ENCODE measurements at places on chromosomes 6 and 20.

DNA sequence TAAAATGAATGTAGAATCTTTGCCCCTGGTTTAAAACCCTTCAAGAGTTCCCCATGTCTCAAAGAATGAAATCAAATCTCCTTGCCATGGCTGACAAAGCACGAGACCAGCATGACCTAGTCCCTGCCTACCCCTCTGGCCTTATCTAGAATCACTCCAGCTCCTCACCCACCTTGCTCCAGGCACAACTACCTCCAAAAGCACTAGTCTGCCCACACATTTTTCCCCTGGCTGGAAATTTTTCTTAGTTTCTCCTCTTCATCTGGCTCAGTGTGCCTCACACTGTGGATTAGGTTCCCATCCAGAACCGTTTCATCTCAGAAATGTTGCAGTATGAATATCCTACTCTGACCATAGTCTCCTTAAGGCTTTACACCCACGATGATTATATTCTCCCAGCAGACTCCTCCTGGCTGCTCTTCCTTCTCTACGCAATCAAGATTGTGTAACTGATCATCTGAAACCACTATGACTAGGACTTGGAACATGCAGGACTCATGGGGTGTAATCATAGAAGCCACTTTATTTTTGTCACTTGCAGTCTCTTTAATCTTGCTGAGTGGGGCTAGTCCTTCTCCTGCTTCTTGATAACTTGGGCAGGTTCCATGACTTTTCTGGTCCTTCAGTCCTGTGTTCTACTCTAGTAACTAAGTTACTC, 7.8 kb upstream of the MRS2 start:
- no peak for DNase-seq

GRCh38 chr6:152164957-152165356, 357.5 kb downstream of the ESR1 start:
- DNase-seq, result no peak

- DNase-seq, result no peak
Observed at GRCh38 chr6:128432394-128432793, 88.0 kb downstream of the PTPRK start.

DNA sequence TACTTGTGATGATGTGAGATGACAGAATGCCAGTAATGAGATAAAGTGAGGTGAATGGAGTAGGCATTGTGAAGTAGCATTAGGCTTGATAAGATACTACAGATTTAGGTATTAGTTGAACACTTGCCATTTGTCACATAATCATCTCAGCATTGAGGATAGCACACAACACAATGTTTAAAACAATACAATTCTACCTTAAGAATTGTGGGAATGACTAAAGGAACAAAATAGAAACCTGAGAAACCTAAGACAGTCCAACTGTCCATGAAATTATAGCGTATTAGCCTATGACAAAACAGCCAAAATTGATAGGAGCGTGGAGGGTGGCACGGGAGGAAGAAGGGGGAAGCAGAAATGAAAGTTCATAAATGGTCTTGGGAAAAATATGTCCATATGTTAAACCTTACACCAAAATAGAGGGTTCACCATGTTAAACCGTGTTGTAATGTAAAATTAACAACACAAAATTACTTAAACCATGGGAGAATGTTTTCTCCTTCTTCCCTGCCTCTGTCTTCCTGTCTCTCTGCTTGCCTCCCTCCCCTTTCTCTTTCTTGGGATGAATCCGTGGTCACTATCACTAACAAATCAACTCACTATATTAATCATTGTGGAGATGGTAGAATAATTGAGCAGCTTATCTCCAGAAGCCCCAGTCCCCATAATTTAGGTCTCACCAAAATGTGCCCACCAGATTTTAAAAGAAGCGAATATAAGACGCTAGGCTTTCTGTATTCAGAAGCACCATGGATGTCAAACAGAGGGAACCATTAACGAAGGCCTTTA, 33.0 kb upstream of the HFE start:
- no peak for DNase-seq

- DNase-seq, result no peak
Observed at GRCh38 chr20:36259177-36260061, 23.1 kb downstream of the AAR2 start.

- DNase-seq, result peak; percentile 16
Observed at GRCh38 chr6:119856136-119856535, 506.6 kb upstream of the MAN1A1 start.

DNA sequence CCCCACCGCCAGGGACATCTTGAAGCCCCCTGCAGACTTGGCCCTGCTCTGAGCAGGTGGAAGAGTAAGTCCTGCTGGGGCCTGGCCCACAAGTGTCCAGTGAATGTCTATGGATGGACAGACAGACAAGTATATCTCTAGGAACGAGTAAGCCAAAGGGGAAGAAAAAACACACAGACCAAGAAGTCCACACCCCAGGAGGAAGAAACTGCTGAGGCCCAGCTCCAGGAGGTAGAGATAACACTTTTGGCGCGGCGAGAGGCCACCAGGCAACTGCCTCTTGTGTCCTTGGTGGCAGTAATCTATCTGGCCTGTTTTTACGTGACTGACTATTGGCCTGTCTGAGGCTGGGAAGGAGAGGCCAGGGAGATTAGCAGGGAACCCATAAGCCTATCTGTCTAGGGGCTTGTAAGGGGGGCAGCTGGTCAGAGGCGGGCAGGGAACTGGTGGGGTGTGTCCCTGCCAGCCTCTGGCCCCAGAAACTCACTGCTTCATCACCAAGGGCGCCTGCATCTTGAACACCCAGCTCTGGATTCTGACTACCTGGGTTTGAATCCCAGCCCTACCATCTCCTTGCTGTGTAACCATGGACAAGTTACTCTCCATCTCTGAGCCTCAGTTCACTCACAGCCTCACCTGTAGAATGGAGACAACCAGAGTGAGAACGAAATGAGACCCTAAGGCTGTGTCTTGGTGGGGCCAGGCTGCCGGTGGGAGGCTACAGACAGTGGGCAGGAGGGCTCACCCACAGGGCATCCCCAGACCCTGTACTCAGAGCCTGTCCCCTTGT, 31.3 kb downstream of the C20orf203 start:
- no peak for DNase-seq

DNA sequence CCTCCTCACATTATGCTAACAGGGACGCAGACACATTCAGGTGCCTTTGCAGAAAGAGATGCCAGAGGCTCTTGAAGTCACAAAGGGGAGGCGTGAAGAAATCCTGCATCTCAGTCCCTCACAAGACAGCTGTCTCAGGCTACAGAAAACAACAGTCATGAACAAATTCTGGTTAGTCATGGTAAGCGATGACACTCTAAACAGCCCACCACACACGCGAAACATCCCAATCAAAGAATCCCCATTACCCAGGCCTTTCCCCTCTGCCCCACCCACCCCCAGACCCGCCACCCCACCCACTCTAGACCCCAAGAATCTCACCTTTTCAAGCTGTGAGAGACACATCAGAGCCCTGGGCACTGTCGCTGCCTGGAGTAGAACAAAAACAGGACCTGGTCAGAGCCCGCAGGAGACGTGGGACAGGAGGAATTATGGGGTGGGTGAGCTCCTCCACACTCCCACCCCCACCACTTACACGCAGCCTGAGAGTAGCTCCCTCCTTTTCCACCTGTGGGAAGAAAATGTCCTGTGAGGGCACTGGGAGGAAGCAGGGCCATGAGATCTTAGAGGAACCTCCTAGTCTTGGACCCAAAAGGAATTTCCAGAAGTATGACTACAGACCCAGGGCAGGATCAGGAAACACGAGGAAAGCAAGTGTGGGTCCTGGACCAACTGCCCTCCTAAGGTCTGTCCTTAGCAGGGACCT, 2.7 kb downstream of the HLA-B start:
- peak; percentile 49 for DNase-seq

- DNase-seq, result peak; percentile 53
Observed at GRCh38 chr20:33653218-33653899, 8.8 kb upstream of the C20orf144 start.

DNA sequence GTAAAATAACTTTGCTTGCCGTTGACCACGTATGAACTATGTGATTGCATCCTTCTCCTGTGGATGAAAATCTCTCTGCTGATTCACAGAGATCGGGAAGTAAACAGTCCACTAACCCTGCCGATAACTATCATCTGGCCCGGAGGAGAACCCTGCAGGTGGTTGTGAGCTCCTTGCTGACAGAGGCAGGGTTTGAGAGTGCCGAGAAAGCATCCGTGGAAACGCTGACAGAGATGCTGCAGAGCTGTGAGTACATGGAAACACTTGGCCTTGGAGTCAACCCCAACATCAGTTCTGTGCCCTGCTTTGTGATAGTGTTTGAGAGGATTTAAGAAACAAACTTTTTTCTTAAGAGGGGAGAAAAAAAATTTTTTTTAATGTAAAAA, 937 bp downstream of the TAF8 start:
- no peak for DNase-seq

DNA sequence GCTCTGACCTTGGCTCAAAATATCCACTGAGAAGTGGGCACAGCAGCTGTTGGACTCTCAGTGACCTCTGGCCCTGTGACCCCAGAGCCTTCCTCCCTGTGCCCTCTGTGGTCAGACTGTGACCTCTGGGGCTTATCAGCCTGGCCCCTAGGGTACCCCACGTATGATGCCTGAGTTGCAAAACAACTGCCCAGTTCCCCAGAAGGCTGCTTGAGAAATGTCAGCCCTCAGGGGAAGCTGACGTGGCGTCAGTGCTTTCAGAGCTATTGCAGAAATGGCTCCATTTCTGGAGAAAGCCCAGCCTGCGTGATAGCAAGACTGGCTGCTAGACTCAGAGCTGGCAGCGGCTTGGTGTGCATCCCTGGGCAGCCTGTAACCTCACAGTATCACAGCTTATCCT, 31.5 kb upstream of the TGM2 start:
- DNase-seq, result peak; percentile 8

GRCh38 chr20:53847837-53848170, 222.6 kb downstream of the BCAS1 start:
- no peak for DNase-seq

DNA sequence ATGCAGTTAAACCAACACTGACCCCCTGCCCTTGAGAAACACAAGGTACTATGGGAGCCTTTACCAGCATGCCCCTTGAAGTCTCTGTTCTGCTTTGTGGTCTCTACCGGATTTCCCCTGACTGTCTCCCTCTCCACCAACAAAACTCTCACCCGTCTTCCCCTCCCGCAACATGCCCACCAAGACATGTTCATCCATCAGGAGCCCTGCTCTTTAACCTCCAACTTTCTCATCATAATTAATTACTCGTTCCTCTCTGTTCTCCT, 1.1 kb downstream of the ZNF165 start:
- peak; percentile 71 for DNase-seq

DNA sequence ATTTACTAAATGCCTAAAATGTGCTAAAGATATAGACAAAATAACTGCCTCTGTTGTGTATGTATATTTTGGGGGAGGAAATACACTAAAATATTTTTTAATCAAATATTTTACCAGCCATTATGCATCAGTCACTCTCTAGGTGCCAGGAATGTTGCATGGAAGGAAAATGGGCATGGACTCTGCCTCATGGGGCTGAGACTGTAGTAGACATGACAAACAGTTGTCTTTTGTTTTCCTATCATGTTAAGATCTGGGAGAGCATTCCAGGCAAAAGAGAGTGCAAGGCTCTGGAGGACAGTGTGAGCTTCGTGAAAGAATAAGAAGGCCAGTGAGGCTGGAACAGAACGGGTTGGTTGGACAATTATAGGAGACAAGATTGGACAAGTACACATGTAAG, 26.5 kb downstream of the HLA-DOB start:
- DNase-seq, result no peak

GRCh38 chr6:150149146-150149545, 6.3 kb downstream of the PPP1R14C start:
- DNase-seq, result no peak

DNA sequence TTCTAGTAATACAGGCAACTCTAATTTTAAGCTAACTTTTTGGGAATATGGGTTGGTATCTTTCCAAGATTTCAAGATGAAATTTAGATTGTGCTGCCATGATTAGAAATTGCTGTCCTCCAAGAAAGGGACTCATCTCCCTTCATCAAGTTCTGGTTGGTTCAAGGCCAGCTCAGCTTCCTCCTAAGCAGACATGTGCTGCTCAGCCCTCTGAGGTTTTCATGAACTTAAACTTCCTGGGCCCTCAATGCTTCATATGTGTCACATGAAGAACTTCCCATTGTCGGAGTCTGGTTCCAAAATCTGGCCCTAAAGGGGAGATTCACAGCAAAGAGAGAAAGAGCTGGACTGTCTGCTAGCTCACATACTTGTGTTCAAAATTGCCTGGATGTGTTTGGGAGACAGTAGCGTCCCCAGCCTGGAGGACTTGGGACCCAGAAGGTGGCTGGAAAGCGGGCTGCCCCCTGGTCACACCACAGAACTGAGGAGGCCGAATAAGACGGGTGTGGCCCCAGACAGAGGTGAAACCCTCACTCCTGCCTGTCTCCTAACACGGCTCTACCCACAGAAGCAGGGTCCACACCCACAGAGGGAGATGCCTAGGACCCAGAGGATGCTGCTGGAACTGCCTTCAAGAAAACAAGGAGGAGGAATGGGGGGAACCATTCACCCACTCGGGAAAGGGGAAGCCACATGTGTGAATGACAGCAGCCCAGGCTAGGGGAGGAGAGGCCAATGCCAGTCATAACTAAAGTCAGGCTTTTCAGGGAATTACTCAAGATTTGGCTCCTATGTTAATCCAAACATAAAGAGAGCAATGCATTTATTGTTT, 54.3 kb upstream of the GPR31 start:
- no peak for DNase-seq

GRCh38 chr6:33746651-33747100, at the start of gene IP6K3:
IP6K3 (minus strand) TSS chr6:33746905; CDS start chr6:33735476, 11,429 bp downstream.
- no peak for DNase-seq

DNA sequence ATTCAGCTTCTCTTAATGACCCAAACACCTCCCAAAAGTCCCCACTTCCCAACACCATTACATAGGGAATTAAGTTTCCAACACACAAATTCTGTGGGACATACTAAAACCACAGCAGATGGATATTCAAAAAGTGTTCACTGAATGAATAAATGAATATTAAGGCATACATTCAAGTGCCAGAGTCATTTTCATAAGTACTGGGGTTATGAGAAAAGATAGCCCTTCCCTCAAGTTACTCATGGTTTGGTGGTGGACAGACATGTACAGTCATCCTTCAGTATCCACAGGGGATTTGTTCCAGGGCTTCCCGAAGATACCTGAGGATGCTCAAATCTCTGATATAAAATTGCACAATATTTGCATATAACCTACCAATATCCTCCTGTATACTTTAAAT, 50.4 kb downstream of the HS3ST5 start:
- DNase-seq, result no peak

DNA sequence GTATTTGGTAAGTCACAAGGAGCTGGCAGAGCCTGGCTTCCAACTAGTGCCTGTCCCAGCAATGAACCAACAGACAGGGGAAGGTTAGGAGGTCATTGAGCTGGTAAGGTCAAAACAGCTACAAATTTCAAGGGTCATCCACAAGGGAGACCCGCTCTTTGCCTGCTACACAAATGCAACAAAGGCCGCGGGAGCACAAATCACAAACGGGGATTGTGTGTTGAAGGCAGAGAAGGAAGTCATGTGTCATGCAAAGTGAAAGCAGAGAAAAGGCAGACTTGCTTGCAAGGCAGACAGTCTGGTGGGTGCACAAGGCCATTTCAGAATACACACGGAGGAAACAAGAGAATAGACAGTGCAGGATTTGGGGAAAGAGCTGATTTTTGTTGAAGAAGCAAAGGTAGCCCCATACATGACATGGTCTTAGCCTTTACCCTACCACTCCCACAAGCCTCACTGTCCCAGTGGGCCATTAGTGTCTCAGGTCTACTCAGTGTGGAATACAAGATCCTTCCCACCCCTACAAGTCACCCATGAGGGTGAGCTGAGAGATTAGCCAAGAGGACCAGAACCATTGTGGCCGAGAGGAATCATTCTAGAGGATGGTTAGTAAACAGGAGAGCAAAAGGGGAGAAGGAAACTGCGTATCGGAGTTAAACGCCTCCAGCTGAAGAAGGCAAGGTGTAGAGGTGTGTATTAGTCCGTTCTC, 18.1 kb upstream of the SAMHD1 start:
- DNase-seq, result peak; percentile 60
